ENCODE measurements at places on chromosomes 11 and 22. TPM values are rescaled to one million over a fixed set of nuclear protein-coding genes. Genes with fewer than 3 reads are reported as not detected.

GRCh38 chr11:6855971-6856541, 6.8 kb upstream of the OR10A2 start:
- H3K27me3 ChIP-seq: no peaks in the 10 kb centered on the region
- H3K4me3 ChIP-seq: no peak overlapping the region
- H3K4me1 ChIP-seq: no peaks in the 10 kb centered on the region
- DNase-seq: no peak

- H3K27ac ChIP-seq: peak overlapping the region; percentile 11
- peaks cover 36% of the 10 kb centered on the region for H3K4me1 ChIP-seq
- DNase-seq: no peak
- H3K27me3 ChIP-seq: no peaks in the 10 kb centered on the region
- no peak overlapping the region for H3K4me3 ChIP-seq
Measured at GRCh38 chr22:27610863-27611786, 190.4 kb downstream of the MN1 start.

The TCP11L1 gene
- 19.2 TPM for total RNA-seq

- H3K27me3 ChIP-seq: no peaks in the 10 kb centered on the region
- H3K4me3 ChIP-seq: no peak overlapping the region
- H3K36me3 ChIP-seq: no peaks in the 10 kb centered on the region
- no peak overlapping the region for H3K27ac ChIP-seq
Measured at GRCh38 chr11:105177658-105178057, 38.1 kb upstream of the CARD18 start.

The TMEM86A gene
- total RNA-seq: 5.8 TPM

The TRIM49 gene
- total RNA-seq: not detected

- no peaks in the 10 kb centered on the region for H3K36me3 ChIP-seq
- DNase-seq: no peak
- H3K27me3 ChIP-seq: no peaks in the 10 kb centered on the region
- no peak overlapping the region for H3K27ac ChIP-seq
- no peaks in the 10 kb centered on the region for H3K4me1 ChIP-seq
Measured at GRCh38 chr11:100182350-100182749, 504.7 kb upstream of the ARHGAP42 start.

GRCh38 chr11:60858731-60859464, 3.1 kb upstream of the PTGDR2 start:
- H3K36me3 ChIP-seq: no peaks in the 10 kb centered on the region
- H3K27ac ChIP-seq: no peak overlapping the region
- no peaks in the 10 kb centered on the region for H3K4me1 ChIP-seq
- no peaks in the 10 kb centered on the region for H3K27me3 ChIP-seq
- no peak for DNase-seq

The OR5A1 gene
- not detected for total RNA-seq

The C22orf42 gene
- total RNA-seq: not detected

DNA sequence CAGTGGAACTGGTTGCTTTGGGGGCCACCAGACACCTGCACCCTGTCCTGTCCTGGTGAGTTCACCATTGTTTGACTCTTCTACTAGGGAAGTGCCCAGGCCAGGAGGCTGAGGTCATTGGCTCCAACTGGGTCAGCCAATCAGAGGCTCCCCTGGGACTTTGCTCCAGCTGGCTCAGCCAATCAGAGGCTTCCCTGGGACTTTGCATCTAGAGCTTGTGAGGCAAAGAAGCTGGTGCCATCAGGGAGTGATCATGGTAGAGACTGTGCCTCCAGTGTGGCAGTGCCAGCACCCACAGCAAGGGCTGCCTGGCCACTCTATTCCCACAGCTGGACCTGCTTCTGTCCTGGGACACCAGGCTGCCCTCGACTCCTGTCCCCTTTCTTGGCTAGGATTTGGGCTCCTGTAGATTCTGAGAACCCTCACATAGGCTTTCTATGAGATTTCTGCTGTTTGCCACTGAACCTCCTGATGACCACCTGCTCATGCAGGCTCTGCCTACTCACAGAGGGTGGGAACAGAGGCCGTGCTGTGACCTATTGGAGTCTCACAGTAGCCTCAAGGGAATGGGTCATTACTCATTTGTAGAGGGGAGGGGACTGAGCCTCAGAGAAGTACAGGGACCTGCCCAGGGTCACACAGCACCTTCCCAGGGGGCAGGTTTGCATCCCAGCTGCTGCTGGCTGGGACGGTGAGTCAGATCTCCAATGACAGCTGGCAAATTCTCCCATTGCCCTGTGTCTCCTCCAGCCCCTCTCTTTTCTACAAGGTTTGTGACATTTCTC, 59.2 kb upstream of the SHISAL1 start:
- H3K27ac ChIP-seq: no peak overlapping the region
- no peaks in the 10 kb centered on the region for H3K36me3 ChIP-seq
- H3K4me3 ChIP-seq: no peak overlapping the region
- no peaks in the 10 kb centered on the region for H3K27me3 ChIP-seq

The BLID gene
- total RNA-seq: not detected

The ALX4 gene
- 1.1 TPM for total RNA-seq

DNA sequence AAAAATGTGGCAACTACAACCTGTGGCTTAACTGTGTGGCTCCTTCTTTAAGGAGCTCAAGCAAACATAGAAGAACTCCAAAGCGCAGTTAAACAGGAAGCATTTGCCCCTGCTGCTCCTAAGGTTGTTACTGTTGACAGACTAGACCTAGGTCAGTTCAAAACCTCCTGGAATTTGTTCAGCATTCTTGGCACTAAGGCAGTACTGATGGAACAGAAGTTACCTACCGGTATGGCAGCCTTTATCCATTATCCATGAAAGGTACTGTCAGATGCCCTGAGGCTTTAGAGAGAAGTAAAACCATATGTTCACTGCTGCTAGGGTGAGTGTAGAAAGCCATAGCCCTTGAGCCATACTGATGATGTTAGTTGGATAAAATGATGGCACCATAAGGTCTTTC, 916.5 kb upstream of the FAT3 start:
- H3K27ac ChIP-seq: no peak overlapping the region
- no peaks in the 10 kb centered on the region for H3K27me3 ChIP-seq
- H3K4me1 ChIP-seq: no peaks in the 10 kb centered on the region
- no peak for DNase-seq
- no peak overlapping the region for H3K4me3 ChIP-seq

GRCh38 chr11:64649291-64649697, 58.3 kb downstream of the SLC22A12 start:
- H3K27ac ChIP-seq: no peak overlapping the region
- no peak overlapping the region for H3K4me3 ChIP-seq
- peak; percentile 32 for DNase-seq
- no peaks in the 10 kb centered on the region for H3K27me3 ChIP-seq

The PIWIL4 gene
- not detected for total RNA-seq
